CMK (cell line): ENCODE measurements at places on chromosomes 1 and 21.
A peak's percentile ranks its signal among the peaks of the same experiment; 100 is the strongest.

DNA sequence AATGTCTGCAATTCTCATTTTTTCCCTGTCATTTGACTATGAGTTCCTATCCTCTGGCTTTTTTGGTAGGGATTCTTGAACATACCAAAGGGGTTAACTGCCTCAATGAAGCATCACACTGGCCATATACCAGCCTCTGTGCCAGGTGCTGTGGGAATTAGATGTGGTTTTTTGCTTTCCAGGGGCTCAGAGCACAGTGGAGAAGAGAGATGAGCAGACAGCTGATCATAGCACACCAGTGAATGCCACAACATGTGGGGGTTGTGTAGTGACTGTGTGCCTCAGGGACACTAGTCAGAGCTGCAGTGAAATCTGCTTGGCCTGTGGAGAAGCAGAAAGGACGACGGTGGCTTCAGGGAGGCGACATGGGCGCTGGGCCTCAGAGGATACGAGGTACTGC, 30.8 kb downstream of the HLX start:
- DNase-seq: no peak

DNA sequence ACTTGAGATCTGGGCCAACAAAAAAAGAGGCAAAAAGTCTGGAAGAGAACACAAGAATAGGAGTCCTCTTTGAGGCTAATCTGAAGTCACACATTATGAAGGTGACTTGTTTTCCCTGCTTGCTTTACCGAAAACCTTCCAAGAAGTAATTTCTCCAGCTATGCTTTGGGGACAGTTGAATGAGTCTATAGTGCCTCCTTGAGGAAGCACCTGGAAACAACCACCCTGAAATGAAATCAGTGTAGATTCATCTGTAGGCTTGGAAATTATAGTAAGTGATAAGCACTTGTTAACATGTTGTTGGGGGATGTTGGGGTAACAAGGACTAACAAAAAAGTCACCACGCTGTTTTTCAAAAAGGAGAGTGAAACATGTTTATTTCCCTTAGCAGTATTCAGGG, 23.4 kb upstream of the RPTN start:
- no peak for DNase-seq

GRCh38 chr1:234295068-234295467, 78.2 kb upstream of the COA6 start:
- no peak for DNase-seq

GRCh38 chr1:151282883-151283725, 1.0 kb downstream of the ZNF687 start:
- peak; percentile 61 for DNase-seq

DNA sequence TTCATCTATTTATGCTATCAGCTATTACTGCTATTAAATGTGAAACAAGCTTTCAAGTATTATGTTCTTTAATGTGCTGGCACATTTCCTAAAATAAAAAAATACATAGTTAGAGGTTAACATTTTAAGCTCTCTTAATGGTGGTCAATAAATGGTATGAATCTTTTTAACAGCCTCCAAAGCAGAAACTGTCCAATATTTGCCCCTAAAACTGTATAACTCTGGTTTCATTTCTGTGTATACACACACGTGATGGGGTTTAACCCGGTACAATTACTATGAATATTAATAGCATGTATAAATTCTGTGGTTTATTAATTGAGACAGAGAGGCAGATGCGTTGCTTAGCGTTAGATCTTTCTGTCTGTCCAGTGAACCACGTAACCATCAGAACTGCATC, 2.2 kb downstream of the ESRRG start:
- no peak for DNase-seq

GRCh38 chr1:220221670-220222069, 50.6 kb downstream of the RAB3GAP2 start:
- no peak for DNase-seq

DNA sequence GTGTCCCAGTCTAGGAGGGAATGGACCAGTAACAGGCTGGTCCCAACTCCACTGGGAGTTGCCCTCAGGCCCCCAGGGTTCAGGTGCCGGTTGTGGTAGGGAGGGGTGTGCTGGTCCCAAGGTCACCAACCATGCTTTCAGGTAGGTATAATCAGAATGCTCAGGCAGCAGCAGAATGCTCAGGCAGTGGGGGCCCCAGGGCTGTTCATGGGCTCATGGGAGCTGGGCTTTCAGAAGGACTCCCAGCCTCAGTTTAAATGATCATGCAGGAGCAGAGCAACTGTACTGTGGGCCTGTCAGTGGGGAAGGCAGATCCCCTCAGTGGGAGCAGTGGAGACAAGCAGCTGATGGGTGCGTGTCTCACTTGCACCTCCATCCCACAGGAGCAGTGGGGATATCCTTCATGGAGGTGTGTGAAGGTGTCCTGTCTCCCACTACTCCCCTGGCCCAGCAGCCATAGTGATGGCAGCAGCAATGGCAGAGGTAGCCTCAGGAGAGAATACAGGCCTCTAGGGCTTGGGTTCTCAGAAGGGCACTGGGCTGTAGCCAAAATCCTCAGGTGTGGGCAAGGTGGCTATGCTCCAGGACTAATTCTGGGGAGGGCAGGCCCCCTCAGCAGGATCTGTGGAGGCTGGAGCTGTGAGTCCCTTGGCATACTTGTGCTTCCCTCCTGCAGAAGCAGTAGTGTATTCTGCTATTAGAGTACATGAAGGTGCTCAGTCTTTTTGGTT, 917.3 kb upstream of the B3GALT2 start:
- DNase-seq: no peak

GRCh38 chr1:205913451-205914154, 29.7 kb downstream of the SLC26A9 start:
- DNase-seq: no peak

- DNase-seq: no peak
These were observed 31.6 kb downstream of the TTLL7 start for GRCh38 chr1:83967336-83967735.

DNA sequence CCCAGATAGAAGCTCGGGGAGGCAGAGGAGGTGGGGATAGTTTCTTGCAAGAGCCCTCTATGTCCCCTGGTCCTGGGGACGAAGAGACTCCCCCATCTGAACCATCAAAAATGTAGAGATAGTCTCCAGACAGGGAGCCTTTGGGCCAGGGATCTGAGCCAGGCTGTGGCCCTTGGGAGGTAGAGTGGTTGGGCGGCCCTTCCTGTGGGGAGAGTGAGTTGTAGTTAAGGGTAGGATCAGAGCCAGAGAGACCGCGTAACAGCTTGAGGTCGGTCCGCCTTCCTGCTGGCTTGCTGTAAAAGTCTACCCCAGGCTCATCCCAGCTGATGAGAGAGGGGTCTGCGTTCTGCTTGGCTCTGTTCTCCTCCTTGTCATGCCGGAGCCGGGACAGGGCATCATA, 25.3 kb downstream of the PIK3C2B start:
- DNase-seq: no peak

- DNase-seq: no peak
These were observed 35.4 kb downstream of the CRB1 start for GRCh38 chr1:197303463-197303862.

GRCh38 chr21:35585155-35585554, 475.2 kb downstream of the SETD4 start:
- no peak for DNase-seq

- no peak for DNase-seq
These were observed 253.8 kb upstream of the RAB4A start for GRCh38 chr1:229017091-229017490.

GRCh38 chr1:39745016-39745670, 6.5 kb downstream of the PPIE start:
- DNase-seq: no peak

DNA sequence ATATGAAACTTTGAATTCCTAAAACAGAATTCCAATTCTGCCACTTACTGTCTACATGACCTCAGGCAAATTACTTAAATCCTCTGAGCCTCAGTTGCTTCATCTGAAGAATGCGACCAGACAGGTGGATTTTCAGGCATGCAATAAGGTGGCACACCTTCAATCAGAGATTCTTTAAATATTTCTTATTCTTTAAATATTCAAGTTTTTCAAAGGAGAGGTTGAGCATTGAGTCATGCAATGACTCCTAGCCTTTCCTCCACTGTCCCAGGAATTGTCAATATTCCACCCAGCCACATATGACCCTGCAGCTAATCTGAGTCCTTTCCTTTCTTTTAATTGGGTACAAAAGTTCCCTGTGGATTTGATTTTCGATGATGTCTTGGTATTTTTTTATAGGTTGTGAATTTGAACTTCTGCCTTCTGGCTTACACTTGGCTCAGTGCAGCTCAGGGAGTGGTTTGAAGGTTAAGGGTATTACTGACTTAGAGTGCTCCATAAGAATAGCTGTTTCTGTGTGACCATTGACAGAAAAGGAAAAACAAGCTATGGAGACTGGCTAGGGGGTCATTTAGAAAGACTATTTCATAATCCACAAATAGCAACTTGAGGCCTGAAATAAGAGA, 52.2 kb upstream of the PRDX6 start:
- DNase-seq: no peak

GRCh38 chr21:38806942-38807284, 1.2 kb downstream of the ETS2 start:
- DNase-seq: no peak

DNA sequence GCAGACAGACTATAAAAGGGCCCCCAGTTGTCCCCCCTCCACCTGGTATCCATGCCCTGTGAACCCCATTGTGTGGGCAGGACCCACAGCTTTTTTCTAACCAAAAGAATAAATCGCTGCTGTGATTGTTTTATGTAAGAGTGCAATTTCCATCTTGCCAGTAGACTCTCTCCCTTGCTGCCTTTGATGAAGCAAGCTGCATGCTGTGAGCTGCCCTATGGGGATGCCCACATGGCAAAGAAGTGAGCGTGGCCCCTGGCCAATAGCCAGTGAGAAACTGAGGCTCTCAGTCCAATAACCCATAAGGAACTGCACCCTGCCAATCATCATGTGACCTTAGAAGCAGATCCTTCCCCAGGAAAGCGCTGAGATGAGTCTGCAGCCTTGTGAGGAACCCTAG, 37.8 kb upstream of the FMOD start:
- no peak for DNase-seq

- DNase-seq: no peak
These were observed 89.4 kb downstream of the PAPPA2 start for GRCh38 chr1:176552217-176552991.

- DNase-seq: no peak
These were observed 280.4 kb downstream of the BRINP2 start for GRCh38 chr1:177451191-177451590.

- no peak for DNase-seq
These were observed 192.4 kb downstream of the PTGER3 start for GRCh38 chr1:70855203-70855602.

GRCh38 chr21:28454564-28455252, 538.0 kb downstream of the LTN1 start:
- no peak for DNase-seq

- no peak for DNase-seq
These were observed 129.8 kb downstream of the ZP4 start for GRCh38 chr1:237760951-237761350.

DNA sequence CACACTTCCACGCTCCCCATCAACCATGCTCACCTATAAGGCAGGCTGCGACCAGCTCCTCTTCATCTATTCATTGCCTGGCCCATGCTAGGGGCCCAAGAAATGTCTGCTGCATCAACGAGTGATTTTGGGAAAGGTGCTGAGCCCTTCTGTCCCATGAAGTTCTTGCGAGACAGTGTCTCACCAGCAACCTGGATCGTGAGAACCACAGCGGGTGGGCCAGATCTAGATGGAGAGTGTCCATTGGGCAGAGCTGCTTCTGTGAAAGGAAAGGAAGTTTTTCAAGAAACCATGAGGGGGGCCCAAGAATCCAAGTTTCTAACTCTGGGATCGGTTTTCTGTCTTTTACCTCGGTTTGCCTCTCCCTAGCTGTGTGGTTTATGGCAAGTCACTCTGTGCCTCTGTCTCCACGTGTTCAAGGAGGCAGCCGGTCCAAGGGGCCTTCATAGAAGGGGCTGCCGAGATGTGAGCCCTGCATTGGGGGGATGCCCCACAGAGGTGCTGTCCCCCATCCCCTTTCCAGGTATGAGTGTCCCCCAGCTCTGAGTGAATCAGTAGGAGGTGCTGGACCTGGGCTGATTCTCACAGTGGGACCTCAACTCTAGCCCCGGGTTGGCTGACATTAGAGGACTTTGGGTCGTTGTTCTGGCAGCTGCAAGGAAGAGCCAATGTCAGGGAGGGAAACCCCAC, 8.3 kb upstream of the PADI1 start:
- DNase-seq: no peak

GRCh38 chr1:94773931-94774422, 46.2 kb upstream of the SLC44A3 start:
- DNase-seq: no peak

DNA sequence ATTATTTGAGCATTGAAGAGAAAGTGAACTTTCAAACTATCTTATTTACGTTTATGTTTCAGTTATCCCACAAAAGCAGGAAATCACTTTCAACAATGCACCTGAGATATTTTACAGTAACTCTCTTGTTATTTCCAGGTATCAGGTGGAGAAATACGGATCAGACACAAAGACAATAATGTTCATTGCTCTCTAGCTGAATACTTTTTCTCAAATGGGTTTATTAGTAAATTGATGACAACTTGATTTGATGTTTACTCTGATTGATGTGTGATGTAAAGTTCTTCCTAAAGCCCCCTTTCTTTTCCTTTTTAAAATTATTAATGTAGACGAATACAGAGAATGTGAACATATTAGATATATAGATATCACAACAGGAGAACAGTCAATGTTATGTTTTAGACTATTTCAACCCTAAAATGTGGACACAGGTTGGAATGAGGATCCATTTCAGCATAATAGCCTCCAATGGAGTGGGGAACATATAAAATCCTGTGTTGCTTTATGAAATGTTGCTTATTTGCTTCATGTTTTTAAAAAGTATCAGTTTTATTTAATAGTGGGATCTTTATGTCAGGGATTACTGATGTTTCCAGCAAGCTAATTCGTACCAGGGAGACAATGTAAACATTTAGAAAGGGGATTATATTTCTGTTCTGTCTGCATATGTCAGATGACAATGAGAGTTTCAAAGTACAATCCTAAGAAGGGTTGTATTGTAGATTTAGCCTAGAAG, 1522.3 kb upstream of the TPTE start:
- DNase-seq: no peak

GRCh38 chr1:92473781-92474495, 12.8 kb downstream of the GFI1 start:
- no peak for DNase-seq

DNA sequence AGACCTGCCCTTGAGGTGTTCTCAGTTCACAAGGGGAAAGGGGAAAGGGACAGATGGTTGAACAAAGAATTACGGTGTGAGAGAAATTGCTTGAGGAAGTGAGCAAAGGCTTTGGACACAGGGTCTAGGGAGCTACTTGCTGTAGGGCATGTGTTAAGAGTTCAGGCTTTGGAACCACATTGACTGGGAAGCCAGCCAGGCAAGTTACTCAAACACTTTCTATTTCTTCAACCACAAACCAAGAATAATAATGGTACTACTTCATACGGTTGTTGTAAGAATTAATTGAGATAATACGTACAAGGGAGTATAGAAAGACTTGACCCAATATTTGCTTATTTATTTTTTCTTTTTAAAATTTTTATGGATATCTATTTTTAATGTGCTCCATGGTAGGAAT, 26.6 kb downstream of the AK4 start:
- no peak for DNase-seq

- no peak for DNase-seq
These were observed 9.3 kb downstream of the DMAP1 start for GRCh38 chr1:44222397-44223186.
